ENCODE measurements at places on chromosomes 16 and 17.

DNA sequence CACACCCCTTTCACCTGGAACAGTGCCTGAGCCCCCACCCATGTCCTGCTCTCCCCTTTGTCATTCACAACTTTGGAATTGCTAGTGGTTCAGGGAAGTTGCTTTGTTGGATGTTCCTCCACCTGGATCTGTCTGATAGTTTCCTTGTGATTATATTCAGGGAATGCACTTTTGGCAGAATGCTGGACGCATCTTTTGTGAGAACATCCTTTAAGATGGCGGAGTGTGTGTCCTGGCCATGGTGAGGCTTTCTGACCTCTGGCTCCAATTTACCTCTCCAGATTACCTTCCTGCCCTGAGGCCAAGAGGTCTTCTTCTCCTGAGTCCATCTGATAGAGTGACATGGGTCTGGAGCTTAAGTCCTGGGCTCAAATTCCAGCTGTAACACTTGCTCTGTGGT is 104.6 kb downstream of the CYLD start:
- DNase-seq: no peak

- DNase-seq: no peak
Measured at GRCh38 chr16:720447-720989, 428 bp upstream of the ANTKMT start.

DNA sequence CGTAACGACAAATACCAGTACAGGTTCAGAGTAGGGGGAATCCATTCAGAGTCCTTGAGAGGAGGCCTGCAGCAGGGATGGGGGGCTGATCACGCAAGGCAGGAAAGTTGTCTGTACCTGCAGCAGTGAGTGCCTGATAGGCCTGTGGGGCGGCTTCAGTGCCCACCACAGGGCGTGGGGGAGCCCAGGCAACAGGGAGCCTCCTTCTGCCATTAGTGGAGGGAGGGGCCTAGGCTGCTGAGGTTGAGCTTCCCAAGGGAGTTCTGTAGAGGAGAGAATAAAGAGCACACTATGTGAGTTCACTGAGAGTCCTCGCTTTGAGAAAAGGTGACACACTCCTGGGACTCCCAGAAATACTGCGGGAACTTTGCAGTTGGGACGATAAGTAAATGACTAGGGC is 134.6 kb downstream of the SPECC1 start:
- no peak for DNase-seq

GRCh38 chr16:23838485-23839142 is 2.8 kb downstream of the PRKCB start:
- DNase-seq: no peak

DNA sequence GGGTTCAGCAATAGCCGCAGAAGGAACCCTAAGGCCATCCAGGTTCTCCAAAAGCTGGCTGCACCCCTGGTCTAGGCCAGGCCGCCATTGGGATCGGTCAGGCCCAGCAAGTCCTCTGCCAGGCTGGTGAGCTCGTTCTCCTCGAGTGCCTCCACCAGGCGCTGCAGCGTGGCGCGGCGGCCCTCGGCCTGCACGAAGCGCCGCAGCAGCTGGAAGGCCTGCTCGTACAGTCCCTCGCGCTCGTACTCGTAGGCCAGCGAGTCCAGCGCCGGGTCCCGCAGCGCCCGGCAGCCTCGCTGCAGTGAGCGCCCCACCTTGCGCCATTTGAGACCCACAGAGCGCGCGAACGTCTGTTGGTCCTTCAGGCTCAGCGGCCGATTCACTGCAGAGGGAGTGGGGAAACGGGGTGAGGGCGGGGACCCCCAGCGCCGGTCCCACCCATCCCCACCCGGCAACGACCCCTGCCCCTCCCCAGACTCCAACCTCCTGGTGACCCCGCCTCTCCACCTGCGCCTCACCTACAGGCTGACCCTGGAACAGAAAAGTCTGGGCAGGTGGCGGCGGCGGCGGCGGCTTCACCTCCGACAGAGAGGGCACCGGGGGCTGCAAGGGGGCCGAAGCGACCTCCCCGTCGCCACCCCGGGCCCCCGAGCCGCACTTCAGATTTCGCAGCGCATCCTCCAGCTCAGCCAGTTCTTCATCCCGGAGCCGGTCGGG is 3.9 kb upstream of the B3GNT9 start:
- peak; percentile 60 for DNase-seq
